Upper lobe of left lung (tissue), 6 donors: ENCODE measurements at places on chromosomes 16 and 17. TPM values are rescaled to one million over a fixed set of nuclear protein-coding genes. Genes with fewer than 3 reads are reported as not detected.
A peak's percentile ranks its signal among the peaks of the same experiment; 100 is the strongest.

- no peak for DNase-seq
These were observed 78.2 kb downstream of the CRISPLD2 start for GRCh38 chr16:84897911-84898377.

GRCh38 chr16:88941913-88942909, 34.8 kb downstream of the CBFA2T3 start:
- peak; percentile 52 for DNase-seq

DNA sequence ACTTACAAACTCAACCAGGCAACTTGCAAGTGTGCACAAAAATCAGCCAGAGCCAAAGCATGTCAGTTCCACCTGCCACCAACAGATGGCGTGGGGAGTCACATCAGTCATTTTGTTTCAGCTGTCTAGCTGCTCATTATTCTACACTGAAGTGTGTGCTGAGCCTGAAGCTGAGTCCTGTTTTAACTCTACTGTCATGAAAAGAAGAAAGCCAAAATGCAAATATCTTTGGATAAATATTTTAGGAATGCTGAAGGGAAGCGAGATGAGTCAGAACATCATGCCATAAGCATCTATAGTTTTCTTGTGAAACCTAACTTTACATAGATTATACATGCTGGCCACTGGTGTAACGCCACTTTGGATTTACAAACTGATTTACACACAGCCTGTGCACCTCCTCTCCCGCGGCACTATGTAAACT, 172.6 kb downstream of the CDK5R1 start:
- DNase-seq = no peak

The KRT40 gene
- not detected for total RNA-seq

DNA sequence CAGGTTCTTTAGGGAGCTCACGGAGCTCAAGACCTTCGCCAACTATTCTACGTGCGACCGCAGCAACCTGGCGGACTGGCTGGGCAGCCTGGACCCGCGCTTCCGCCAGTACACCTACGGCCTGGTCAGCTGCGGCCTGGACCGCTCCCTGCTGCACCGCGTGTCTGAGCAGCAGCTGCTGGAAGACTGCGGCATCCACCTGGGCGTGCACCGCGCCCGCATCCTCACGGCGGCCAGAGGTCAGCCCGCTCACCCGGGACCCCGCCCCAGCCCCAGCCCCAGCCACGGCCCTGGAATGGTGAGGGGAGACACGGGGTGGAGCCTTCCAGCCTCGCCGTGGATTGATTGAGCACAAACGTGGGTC, 13.5 kb downstream of the SARM1 start:
- DNase-seq = peak; percentile 88

- no peak for DNase-seq
These were observed 11.6 kb downstream of the SLC25A10 start for GRCh38 chr17:81723651-81724209.

DNA sequence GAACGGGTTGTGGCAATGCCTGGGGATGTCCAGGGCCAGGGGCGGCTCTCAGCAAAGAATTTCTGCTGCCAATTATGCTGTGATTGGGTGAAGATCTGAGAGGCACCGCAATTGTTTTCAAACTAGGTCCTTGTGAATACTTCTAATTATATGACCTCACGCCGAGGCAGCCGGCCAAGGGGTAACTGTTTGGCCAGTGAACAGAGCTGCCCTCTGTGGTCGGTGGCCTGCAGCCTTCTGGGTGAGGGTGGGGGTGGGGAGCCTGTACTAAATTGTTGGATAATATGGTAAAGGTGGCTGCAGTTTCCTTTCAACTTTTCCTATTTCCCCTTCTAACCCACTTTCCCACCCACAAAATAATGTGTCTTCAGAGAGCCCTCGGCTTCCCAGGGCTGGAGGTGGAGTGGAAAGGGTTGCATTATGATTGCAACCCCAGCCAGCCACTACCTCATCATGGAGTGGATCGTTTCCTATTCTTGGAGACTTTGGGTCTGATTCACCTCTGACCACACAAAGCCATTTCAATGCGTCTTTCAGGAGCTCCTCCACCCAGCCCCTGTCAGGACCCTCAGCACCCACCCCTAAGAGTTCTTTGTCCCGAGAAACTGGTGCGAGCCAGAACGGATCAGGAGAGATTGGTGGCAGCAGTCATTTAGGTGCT, 2.0 kb upstream of the DNAI2 start:
- peak; percentile 74 for DNase-seq

The PIPOX gene
- total RNA-seq = 0.91 TPM

DNA sequence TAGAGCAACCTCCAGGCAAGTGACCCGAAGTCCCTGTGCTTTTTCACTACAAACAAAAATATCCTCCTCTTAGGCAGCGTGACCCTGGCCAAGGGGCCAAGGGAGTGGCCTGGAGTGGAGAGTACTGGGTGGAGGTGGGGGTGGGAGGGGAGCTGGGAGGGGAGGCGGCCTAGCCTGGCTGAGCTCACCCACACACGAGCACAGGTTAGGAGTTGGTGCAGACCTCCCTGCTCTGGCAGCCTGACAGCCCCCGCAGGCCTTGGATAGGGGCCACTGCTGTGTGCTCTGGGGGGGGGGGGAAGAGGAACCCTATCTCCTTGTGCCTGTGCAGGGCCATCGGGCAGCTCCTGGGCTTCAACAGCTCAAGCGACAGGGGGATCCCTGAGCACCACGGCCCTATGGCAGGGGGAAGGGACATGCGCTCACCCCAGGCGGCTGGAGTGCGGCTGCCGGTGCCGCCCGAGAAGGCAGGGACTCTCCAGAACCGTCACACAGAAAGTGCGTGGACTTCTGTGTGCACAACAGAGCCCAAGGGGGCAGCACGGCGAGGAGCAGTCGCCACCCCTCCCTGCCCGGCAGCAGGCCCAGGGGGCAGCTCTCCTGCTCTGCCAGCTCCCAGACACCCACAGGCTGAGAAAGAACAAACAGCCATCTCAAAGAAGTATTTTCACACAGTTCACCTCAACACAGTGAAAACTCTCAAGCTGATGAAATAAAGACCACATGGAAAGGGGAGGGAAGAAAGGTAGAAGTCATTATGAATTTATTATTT, 13.3 kb downstream of the SLC16A3 start:
- peak; percentile 84 for DNase-seq

DNA sequence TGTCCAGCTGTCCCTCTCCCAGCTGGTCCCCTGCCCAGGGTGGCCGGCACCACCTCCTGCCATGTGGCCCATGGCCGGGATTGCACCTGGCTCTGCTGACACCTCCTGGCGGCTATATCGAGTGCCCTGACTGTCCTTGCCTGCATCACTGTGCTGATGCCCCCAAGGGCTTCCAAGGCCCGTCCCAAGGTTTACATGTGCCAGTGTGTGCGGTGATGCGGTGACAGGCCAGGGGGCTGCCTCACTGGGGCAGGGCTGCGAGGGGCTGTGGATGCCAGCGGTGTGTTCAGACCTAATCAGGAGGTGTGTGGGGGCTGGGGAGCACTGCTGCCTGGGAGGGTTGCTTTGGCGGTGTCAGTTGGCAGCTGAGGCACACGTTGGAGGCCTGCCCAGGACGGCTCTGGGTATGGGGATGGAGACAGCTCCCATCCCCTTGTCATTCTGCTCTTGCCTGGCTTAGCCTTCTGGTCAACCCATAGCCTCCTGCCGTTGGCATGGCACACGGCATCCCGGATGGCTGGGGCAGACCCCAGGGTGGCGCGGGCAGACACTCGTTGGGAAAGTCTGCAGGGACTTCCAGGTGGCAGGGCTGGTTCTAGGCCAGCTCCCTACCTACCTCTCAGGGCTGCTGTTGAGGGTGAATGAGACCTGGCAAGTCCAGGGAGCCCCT, 5.5 kb downstream of the MAP2K3 start:
- DNase-seq = no peak

The RHOT2 gene
- total RNA-seq = 535 TPM

DNA sequence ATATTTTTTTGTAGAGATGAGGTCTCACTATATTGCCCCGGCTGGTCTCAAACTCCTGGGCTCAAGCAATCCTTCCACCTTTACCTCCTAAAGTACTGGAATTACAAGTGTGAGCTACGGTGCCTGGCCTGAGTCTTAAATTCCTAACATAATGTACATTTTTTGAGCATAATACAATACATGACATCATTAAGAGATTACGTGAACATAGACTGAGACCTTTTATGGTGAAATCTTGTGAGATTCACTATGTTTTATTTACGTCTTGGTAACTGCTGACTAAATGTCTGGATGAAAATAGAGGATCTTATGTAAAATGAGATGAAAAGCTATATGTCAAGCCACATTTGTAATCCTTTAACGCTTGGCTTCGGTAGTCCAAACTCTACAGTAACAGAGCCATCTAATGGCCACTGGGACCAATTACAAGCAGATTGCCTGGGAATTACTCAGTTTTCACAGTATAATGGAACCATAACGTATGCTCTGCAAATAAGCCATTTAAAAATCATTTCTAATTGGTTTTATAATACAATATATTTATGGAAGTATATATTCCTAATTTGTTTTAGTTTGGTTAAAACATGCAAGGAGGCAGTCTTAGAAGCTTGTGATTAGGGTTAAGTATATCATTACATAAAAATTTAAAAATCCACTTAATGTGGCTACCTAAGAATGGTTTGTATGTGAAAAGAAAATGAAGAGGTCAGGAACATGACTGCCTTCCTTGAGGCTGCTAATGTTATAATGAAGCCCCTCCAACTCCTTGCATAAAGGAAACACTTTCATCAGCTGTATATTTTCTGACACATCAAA, 8.1 kb upstream of the EFCAB13 start:
- no peak for DNase-seq

- no peak for DNase-seq
These were observed 454.3 kb upstream of the EEF2KMT start for GRCh38 chr16:5551909-5552308.

The MT1M gene
- total RNA-seq = 31.5 TPM

- no peak for DNase-seq
These were observed 169.5 kb upstream of the C17orf78 start for GRCh38 chr17:37206299-37206698.

- DNase-seq = no peak
These were observed 31.8 kb downstream of the USP7 start for GRCh38 chr16:8931859-8932258.
